ENCODE measurements at places on chromosomes 12 and 14. TPM values are rescaled to one million over a fixed set of nuclear protein-coding genes. Genes with fewer than 3 reads are reported as not detected.

The TCL1B gene
- 0.23 TPM for total RNA-seq

The GLI1 gene
- total RNA-seq, result 1.0 TPM

The HOXC12 gene
- total RNA-seq, result 0.44 TPM

The PPP1R36 gene
- total RNA-seq, result 0.21 TPM

The UBC gene
- 1,242 TPM for total RNA-seq

The CYP46A1 gene
- 6.8 TPM for total RNA-seq

The KLRC2 gene
- not detected for total RNA-seq

The VWF gene
- 1.6 TPM for total RNA-seq

The SNAPC1 gene
- 13.9 TPM for total RNA-seq

The IGFBP6 gene
- 57.1 TPM for total RNA-seq

The ABCD2 gene
- 0.13 TPM for total RNA-seq

The MYF5 gene
- not detected for total RNA-seq

The OTOGL gene
- 0.05 TPM for total RNA-seq

The SDR9C7 gene
- not detected for total RNA-seq

The NXPH4 gene
- total RNA-seq, result 0.92 TPM

The CFAP54 gene
- 1.1 TPM for total RNA-seq

The FAM222A gene
- total RNA-seq, result 0.86 TPM

The MGP gene
- 0.14 TPM for total RNA-seq

The GALNT4 gene
- total RNA-seq, result 4.2 TPM

The MYF6 gene
- 0.18 TPM for total RNA-seq

The TXNRD1 gene
- 219 TPM for total RNA-seq
